ENCODE measurements at places on chromosomes 2 and 18. TPM values are rescaled to one million over a fixed set of nuclear protein-coding genes. Genes with fewer than 3 reads are reported as not detected.

Gene MAB21L4
- 4.5 TPM for total RNA-seq

Gene PAX8
- 0.30 TPM for total RNA-seq

Gene SH3RF3
- 3.8 TPM for total RNA-seq

Gene ATG9A
- total RNA-seq = 24.7 TPM

Gene ANKMY1
- total RNA-seq = 7.6 TPM

Gene UPP2
- total RNA-seq = not detected

Gene TMEM37
- 1.5 TPM for total RNA-seq
